GM23338 (cell line): ENCODE measurements at places on chromosomes 16 and 17.
A peak's percentile ranks its signal among the peaks of the same experiment; 100 is the strongest.

DNA sequence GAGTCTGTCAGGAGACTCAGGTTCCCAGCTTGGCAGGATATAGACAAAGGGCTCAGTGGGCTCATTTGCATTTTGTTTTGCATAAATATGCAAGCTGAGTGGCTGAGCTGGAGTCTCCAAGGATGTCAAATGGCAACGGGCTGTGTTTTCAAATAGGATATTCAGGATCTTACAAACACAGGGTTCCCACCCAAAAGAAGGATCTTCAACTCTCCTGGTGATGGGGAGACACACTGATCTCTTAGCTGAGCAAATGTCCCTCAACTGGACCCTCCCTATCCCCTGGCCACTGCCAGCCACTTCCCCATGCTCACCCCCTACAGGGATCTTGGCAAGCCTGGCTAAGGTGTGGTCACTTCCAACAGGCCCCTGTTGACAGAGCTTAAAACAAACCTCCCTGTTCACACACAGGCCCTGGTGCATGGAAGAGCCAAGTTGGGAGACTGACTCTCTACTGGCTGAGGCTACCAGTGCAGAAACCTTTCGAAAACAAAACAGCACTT is 61.6 kb downstream of the SOX9 start:
- peak; percentile 57 for DNase-seq

DNA sequence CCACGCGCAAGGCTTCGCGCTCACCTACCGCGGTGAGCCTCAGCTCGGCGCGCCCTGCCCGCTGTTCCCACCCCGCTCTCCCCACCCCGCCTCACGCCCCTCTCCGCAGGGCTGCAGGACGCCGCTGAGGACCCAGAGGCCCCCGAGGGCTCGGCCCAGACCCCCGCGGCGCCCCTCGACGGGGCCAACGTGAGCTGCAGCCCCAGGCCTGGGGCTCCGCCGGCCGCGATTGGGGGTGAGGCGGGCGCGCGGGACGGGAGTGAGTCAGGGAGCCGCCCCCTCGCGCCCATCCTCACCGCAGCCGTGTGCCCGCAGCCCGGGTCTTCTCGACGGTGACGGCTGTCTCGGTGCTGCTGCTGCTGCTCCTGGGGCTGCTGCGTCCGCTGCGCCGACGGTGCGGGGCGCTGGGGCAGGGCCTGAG is 1.9 kb upstream of the PAQR4 start:
- DNase-seq: peak; percentile 44

DNA sequence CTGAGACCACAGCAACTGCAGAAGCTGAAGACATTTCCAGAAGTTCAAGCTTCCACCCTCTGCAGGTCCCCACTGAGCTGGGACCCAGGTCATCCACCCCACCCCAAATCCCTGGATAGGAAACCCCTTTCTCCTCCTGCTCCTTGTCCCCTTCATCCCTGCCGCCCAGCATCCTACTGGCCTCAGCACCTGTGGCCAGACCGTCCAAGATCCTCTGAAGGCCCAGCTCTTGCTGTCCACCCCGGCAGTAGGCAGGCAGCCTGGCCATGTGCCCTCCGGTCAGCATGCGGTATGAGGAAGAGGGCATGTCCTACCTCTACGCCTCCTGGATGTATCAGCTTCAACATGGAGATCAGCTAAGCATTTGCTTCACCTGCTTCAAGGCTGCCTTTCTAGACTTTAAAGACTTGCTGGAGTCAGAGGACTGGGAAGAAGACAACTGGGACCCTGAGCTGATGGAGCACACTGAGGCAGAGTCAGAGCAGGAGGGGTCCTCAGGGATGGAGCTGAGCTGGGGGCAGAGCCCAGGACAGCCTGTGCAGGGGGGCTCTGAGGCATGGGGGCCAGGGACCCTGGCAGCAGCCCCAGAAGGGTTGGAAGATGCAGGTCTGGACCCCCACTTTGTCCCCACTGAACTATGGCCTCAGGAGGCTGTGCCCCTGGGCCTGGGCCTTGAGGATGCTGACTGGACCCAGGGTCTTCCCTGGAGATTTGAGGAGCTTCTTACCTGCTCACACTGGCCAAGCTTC is 3.0 kb downstream of the TEX19 start:
- DNase-seq: no peak

DNA sequence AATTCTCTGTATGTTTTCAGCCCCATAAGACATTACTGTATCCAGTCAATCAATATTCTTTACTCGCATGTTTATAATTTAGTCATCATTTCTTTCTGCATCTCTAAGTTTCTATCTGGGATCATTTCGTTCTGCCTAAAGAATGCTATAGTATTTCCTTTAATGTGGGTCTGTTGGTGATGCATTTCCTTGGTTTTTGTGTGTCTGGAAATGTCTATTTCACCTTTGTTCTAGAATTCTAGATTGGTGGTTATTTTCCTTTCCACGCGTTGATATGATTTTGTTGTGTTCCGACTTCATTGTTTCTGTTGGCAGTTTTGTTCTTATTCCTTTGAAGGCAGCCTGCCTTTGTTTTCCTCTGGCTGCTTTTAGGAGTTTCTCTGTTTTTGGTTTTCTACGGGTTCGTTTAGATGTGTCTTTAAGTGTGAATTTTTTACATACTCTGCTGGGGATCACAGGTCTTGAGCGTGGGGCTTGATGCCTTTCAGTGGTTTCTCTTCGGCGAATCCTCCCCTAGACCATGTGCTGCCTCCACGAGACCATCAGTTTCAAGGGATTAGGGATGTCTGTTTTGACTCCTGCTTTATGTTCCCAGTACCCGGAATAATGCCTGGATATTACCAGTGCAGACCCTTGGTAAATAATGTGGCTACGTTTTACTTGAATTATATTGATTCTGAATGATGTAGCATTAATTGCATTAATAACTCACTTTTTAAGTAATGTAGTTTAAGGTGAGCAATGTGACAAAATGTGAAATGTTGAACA is 23.5 kb downstream of the POLR3E start:
- no peak for DNase-seq

- DNase-seq: no peak
Observed at GRCh38 chr16:22642416-22643088, 131.9 kb downstream of the NPIPB5 start.

DNA sequence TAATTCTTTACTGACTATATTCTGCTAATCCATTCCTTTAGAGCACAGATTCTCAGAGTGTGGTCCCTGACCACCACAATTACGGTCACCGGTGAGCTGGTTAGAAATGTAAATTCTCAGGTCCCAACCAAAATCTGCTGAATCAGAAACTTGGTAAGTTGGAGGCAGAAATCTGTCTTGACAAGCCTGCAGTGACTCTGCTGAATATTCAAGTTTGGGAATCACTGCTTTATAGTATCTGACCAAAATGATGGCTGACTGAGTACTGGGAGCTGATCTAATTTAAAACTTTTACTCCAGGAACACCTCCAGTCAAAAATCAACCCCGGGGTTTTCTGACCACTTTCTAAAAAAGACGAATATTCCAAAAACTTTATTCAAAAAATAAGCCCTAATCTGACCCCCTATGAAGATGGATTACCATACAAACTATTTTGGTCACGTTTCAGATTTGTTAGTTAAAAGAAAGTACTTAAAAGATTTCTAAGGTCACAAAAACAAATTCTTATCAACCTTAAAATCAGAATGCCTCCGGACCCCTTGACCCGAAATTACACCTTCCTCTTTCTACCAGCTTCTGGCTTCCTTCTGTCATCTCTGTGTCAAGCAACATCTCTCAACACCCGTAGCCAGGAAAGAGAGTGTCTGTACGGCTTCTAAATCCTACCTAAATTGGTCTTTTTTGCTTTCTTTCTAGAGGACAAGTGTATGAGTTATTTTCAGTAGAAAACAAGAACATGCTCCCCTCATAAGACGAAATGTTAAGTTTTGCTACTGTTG is 38.6 kb downstream of the CREBBP start:
- DNase-seq: no peak

DNA sequence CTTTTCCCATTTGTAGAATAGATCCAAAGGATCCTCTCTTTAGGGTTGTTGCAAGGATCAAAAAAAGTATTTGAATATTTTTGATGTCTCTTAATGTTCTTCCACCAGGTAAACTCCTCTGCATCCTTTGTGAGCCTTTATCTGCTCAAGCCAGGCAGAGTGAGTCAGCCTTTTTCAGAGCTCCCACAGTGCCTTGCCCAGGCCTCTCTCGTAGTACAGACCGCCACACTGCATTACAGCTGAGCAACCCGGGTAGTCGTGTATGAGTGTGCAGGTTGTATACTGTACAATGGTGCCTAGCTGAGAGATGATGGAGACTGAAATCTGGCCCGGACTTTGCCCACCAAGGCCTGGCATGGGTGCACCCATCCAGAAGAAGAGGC is 20.9 kb downstream of the RHBDL3 start:
- no peak for DNase-seq

DNA sequence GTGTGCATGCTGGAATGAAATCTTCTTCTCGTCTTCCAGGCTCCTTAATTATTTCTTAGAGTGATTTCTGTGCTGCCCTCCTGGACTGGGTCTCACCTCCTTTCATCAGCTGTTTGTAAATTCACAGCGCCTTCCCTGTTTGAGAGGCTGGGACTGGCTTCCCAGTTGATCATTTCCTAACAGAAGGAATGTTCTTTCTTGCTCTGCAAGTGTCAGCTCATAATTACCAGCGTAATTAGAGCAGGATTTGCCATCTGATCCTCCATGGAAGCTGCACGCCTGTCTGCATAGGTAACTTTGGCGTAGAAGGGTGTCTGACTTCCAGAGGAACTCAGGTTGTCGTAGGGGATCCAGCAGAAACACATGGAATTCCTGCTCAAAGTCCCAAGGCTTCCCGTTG is 375.0 kb upstream of the EEF2KMT start:
- no peak for DNase-seq

DNA sequence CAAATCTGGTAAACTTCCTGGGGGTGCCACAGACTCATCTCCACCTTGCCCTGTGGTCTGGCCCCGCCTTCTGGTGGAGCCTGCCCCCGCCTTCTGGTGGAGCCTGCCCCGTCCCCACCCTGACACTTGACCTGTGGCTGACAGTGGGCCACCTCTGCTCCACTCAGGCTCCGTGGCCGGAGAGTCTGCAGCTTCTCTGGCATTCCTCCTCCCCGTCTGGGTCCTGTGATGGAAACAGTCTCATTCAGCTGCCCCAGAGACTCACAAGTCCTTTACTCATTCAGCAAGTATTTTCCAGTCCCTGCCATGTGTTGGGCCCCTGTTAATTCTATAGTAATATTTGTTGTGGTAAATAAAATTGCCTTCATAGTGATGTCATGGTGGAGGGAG is 21.0 kb upstream of the G6PC1 start:
- DNase-seq: no peak

- no peak for DNase-seq
Observed at GRCh38 chr17:1834380-1835149, 4.8 kb downstream of the RPA1 start.

DNA sequence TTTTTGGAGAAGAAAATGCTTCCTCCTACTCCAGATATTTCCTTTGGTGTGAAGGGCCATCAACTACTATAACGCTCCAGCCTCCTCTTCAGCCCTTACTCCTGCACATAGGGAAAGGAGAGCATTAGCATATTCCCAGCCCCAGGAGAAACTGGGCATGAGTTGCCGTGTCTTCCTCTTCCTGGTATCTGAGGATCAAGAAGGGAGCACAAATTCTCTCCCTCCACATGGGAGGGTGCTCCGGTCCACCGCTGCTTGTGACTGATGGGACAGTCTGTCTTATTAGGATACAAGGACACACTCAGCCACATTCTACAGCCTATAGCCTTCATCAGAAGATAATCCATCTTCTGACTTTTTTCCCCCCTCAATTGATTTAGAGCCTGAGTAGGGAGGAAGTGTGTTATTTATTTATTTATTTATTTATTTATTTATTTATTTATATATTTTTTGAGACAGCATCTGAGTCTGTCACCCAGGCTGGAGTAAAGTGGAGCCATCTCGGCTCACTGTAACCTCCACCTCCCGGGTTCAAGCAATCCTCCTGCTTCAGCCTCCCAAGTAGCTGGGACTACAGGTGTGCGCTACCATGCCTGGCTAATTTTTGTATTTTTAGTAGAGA is 16.6 kb upstream of the CYB5B start:
- no peak for DNase-seq

- DNase-seq: peak; percentile 82
Observed at GRCh38 chr17:44307387-44308186, 814 bp upstream of the RUNDC3A start.

- DNase-seq: no peak
Observed at GRCh38 chr16:53484542-53484941, 18.5 kb downstream of the AKTIP start.

DNA sequence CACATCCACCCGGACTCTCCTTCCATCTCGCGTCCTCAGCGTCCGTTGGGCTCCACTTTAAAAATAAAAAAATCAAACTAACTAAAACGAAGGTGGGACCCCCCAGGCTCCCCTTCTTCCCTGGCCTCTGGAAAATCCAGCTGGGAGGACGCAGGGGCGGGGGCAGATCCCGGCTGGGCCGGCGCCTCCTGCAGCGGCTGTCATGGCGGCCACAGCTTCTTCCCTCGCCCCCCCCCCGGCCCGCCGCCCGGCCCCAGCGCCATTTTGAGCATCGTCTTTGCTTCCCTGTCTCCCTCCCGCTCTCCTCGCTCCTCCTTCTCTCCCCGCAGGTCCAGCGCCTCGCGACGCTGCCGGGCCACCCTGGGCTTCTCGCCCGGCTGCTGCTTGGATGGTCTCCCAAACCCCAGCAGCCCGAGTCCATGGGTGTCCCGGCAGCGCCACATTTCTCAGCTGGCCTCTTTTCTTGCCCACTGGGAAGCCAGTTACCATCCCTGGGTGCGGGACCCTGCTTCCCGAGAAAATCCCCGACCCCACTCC is 3.3 kb downstream of the HOXB2 start:
- peak; percentile 59 for DNase-seq

- peak; percentile 83 for DNase-seq
Observed at GRCh38 chr16:10521681-10522274, 58.6 kb downstream of the EMP2 start.
